COR-L47 (cell line): ENCODE measurements at places on chromosomes 11 and 22.

GRCh38 chr11:1744137-1744886 is 6.1 kb downstream of the IFITM10 start:
- no peak for DNase-seq

- DNase-seq, result no peak
Observed at GRCh38 chr22:19605508-19606331, 81.5 kb upstream of the CLDN5 start.

DNA sequence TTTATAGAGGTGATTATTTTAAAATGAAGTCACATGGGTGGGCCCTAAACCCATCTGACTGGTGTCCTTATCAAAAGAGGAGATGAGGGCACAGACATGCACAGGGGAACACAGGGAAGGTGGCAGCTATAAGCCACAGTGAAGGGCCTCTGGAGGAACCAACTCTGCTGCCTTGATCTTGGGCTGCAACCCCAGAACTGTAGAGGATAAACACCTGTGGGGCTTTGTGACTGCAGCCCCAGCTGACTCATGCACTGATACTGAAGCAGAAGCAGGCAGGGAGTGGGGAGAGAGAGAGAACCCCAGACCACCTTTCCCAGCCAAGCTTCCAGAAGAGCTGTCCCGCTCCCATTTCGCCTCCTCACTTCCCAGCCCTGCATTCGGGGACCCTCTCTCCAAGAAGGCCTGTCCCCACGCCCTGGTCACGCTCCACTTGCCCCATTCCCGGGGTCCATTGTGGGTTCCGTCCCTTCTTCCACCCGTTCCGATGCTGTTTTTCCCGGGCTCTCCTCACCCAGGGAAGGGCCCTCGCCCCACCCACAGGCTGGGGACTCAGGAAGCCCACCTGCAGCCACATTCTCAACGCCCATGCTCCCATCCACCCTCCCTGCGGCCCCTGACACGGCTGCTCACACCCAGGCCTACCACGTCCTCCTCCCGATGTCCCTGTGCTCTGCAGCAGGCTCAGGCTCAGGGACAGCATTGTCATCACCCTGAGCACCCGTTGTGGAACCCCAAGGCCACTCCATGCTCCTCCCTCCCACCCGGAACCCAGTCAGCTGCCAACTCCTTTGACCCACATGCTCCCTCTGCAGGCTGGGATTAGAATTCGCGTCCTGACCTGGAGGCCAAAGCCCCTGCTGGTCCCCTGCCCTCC is 90.8 kb upstream of the SHANK2 start:
- DNase-seq, result peak; percentile 1

DNA sequence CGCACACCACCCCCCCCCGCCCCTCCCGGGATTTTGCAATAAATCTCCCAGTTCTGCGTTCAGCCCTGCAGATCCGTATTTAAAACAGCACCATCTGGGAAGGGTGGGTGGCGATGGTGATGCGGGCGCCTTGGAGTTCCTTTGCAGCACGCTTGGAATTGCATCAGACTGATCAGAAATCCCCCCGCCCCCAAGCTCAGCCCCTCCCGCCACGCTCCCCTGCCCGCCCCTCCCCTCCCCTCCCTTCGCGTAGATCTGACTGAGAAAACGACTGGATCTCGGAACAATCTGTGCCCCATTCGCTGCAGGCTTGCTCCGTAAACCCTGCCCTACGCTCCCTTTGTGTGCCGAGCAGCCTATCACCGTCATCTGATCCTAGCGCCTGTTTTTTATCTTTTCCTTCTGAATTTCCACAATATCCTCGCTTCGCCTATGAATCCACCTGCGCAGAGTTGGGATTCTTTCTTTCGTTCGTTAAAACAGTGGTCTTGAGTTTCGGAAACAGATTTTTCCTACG is 18.1 kb upstream of the BDNF start:
- DNase-seq, result peak; percentile 27

- DNase-seq, result no peak
Observed at GRCh38 chr11:1071571-1072115, 3.0 kb upstream of the MUC2 start.

DNA sequence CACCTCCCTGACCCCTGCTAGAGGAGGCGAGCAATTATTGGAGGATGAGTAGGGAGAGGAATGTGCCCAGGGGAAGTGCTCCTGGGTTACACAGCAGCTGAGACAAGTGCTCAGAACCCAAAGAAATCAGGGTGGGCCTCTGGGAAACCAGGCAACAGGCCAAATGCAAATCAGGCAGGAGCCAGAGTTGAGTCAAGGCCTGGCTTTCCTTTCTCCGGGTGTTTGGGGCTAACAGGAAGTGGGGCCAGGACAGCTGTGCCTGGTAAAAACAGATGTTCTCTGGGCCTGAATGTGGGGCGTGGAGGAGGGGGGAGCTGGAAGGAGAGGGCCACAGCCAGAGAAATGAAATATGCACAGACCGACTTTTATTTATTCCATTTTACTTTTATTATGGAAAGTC is 22.0 kb downstream of the MFNG start:
- DNase-seq, result no peak

DNA sequence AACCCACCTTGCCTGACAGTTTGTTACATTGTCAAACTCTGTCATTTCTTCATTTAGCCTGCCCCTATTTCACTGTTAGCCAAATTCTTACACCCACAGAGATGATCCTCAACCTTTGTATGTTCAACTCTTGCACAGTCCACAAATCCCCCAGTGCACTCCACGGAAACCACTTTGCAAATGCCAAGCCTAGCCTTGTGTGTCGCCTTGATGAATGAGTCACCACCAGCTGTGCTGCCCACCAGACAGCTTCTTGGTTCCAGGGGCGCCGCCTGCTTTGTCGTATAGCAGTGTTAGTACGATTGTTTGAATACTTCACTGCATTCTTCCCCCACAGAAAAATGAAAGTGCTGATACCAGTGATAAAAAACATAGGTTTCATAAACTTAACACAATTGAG is 686.3 kb downstream of the NTM start:
- DNase-seq, result no peak

DNA sequence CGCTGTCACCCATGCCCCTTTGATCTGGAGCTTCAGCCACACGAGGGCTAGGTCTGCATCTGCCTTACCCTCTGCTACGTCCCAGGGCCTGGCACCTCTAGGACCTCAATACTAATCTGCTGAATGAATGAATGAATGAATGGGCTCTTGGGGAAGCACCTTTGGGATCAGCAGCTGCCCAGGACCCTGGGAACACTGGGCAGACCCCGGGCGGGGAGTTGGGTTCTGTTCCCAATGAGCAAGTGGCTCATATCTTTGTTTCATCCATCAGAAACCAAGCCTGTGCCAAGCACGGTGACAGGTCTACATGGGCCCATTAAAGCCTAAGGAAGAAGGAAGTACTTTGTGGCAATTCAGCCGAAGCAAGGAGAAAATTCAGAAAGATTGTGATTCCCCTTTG is 41.5 kb upstream of the SHISAL1 start:
- DNase-seq, result no peak

- DNase-seq, result peak; percentile 92
Observed at GRCh38 chr11:62337303-62338181, at the start of gene ASRGL1. ASRGL1 (plus strand) TSS chr11:62337448; CDS start chr11:62337978, 530 bp downstream.

DNA sequence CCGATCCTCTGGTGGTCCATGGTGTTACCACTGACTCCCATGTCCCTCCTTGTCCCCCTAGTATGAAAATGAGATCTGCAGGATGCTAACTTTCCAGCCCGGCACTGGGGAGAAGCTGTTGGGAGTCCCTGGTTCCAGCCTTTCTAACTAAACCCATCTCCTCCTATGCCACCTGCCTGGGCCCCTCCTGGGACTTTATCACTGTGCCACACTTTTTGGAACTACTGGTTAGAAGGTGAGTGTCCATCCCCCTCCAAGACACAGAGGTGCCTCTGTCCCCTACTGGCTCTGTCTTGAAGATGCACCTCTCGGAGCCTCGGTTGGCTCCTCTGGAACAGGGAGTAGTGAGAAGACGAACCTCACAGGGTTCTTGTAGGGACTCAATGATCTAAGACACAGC is at the start of gene RGL4:
TSS of gene RGL4 (plus strand) at position 301 of the 400 bp plus-strand sequence. CDS start 1,018 bp downstream, outside the sequence.
- no peak for DNase-seq

DNA sequence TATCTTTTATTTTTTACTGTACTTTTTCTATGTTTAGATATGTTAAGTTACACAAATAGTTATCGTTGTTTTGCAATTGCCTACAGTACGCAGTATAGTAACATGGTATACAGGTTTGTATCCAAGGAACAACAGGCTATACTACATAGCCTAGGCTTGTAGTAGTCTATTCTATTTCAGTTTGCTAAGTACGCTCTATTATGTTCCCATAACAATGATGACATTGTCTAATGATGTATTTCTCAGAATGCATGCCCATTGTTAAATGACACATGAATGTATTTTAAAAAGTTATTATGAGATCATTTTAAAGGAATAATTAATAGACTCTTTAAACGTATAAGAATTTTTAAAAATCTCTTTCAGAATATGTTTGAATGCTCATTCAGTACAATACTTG is 696.7 kb upstream of the CCDC90B start:
- DNase-seq, result no peak

DNA sequence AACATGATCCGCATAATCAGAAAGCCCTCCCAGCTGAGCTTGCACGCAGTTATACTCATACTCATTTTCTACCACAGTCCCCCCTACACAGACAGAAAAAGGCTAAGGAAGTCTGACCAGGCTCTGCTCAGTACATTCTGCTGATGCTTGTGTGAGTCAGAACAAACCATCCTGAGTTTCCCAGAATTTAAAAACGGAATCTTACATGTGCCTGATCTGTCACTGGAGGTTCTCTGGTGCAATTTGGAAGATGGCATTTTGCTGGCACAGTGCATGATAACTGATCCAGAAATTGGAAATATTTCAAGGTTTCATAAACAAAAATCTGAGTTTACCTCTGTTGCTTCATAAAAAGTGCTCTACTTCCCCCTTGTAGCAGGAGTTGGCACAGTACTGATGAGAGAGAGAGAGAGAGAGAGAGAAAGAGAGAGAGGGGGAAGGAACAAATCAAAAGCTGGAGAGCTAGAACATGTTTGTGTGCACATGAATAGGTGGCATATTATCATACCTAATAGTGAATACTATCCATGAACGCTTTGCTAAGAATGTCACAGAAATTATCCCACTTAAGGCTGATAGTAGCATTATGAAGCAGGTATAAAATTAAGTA is 1085.3 kb downstream of the DLG2 start:
- no peak for DNase-seq

GRCh38 chr11:103295704-103296103 is 186.5 kb downstream of the DYNC2H1 start:
- DNase-seq, result no peak

DNA sequence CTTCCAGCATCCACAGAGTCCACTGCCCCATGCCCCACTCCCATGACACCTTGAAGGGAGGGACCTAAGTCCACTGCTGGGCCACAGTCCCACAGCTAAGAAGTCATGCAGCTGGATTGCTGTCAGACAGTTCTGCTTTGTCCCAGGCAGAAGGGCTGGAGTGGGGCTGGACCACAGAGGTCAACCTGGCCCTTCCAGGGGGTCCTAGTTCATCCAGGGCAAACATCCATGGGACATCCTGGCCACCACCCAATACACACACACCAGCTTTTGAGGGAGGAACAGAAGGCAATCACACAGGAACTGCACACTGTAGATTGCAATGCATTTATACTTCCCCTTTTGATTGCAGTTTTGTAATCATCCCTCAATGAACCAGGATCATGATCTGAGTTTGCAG is 11.3 kb upstream of the APOL4 start:
- no peak for DNase-seq

DNA sequence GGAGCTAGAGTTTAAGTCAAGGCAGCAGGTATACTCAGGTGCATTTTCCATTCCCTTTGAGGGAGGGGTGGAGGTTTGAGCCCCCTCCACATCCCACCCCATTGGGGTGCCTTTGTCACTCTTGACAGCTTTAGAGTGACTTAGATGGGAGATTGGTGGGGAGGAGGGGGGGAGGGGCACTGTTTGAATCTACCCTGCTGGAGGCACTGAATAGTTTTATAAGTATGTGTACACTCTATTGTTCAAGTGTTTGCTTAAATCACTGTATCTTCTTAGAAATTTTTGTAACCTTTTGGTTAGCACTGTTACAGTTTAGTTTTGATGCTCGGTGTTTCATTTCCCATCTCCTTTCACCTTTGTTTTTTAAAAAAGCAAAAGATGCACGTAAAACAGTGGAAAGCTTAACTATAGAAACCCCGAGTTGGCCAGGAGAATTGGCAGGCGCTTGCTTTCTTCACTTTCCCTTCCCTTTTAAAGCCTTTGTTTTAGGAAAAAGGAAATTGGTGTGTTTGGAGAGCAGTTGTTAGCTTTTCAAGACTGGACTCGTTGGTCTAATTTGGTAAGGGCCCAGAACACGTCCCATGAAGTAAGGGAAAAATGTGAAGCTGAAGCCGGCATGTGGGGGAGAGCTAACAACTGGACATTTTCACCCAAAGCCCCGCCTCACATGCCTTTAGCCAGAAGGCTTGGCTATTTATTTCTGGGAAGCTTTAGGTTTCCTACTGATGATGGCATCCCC is 42.8 kb downstream of the TNRC6B start:
- DNase-seq, result no peak

- DNase-seq, result no peak
Observed at GRCh38 chr11:6544921-6545850, 48.1 kb downstream of the DNHD1 start.

- no peak for DNase-seq
Observed at GRCh38 chr11:77151804-77152509, 23.9 kb downstream of the MYO7A start.

DNA sequence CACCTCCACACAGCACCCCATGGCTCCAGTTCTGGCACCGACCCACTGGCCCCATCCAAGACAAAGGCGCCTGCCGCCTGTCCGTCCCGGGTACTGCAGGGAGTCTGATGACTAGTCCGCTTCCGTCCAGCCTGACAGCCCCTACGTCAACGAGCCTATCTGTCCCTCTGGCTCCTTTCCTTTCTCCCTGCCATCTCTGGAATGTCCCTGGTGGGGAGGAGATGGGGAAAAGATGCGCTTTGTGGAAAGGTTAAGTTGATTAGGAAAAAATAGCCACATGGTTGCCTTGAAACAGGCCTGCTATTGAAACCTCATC is 10.4 kb downstream of the PDGFB start:
- no peak for DNase-seq

- DNase-seq, result no peak
Observed at GRCh38 chr11:132047167-132047566, 676.8 kb downstream of the NTM start.

GRCh38 chr11:95487938-95488337 is 256.9 kb upstream of the SESN3 start:
- DNase-seq, result no peak

GRCh38 chr22:38353142-38353629 is 36.0 kb upstream of the CSNK1E start:
- DNase-seq, result peak; percentile 35

DNA sequence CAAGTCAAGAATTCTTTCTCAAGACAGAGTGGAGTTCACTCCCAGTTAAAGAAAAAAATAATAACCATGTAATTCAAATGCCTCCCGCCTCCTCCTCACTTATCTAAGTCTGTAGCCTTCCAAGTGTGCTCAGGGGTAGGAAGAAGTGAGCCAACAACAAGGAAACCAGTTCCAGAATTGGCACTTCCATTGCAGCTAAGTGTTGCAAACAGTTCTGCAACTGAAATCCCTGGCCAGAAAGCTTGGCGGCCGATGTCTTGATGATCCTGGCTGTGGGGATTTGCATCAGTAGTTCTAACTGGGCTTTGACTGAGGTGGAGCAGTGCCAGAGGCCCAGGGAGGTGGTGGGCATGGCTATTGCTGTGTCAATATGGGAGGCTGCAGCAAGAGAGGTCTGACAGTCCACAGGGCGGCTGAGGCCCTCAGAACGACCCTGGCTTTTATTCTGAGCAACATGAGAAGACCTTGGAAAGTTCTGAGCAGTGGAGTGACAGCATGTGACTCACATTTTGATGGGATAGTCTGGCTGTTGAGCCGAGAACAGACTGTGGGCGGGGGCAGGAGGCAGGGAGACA is 19.2 kb downstream of the DHCR7 start:
- no peak for DNase-seq

- DNase-seq, result no peak
Observed at GRCh38 chr22:19767427-19768341, 7.1 kb downstream of the TBX1 start.

GRCh38 chr11:29135504-29135903 is 881.3 kb downstream of the KCNA4 start:
- no peak for DNase-seq
